ENCODE measurements at places on chromosomes 4 and X.
A peak's percentile ranks its signal among the peaks of the same experiment; 100 is the strongest.

- DNase-seq: no peak
Observed at GRCh38 chr4:184765473-184766340, 31.8 kb upstream of the CENPU start.

DNA sequence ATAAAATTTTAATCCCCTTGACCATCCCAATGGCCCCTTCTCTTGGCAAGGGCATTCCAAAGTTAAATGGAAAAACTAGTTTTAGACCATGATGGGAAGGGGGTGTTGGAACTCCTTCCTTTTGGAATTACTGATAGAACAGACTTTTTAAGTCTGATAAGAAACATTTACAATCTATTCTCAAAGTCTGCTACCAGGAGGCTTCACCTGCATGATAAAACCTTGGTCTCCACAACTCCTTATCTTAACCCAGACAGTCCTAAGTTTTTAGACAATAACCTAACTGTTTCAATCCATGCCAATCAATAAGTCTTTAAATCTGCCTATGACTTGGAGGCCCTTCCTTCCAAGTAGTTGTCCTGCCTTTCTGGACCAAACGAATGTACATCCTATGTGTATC is 63.9 kb upstream of the PGRMC2 start:
- no peak for DNase-seq

GRCh38 chr4:141898346-141898745 is 262.0 kb downstream of the IL15 start:
- no peak for DNase-seq

DNA sequence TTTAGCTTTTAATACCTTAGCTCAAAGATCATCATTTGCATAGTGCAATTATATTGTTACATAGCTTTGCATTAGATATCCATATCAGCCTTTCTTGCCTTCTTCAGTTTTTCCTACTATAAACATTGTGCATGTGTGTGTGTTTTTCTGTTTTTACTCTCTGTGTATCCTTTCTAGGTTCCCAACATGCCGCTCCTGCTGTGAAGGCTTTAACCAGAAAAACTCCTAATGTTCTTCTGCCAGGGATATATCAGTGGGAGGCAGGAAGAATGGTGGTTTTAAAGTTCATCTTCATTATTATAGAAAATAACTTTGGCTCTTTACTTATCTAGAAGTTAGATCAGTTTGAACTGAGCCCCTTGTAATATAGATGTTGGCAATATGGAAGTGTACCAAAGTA is 61.2 kb downstream of the CPE start:
- DNase-seq: no peak

GRCh38 chrX:47854474-47854873 is 17.8 kb downstream of the ZNF81 start:
- DNase-seq: peak; percentile 57

DNA sequence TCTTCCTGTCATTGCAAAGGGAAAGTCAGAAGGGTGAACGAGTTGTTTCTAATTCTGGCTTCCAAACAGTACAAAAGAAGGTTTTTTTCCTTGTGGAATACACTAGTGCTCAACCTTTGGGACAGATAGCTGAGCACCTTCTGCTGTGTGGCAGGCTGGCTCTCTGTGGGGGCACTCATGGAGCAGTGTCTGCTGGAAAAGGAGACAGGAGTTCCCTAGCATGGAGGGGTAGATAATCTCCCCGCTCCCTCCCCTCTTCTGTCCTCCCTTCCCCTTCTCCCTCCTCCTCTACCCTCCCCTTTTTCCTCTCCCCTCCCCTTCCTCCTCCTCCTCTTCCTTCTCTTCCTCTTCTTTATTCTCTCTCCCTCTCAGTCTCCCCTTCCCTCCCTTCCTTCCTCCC is 62.4 kb upstream of the MTM1 start:
- DNase-seq: no peak

- DNase-seq: no peak
Observed at GRCh38 chr4:27132497-27132896, 271.9 kb downstream of the STIM2 start.

DNA sequence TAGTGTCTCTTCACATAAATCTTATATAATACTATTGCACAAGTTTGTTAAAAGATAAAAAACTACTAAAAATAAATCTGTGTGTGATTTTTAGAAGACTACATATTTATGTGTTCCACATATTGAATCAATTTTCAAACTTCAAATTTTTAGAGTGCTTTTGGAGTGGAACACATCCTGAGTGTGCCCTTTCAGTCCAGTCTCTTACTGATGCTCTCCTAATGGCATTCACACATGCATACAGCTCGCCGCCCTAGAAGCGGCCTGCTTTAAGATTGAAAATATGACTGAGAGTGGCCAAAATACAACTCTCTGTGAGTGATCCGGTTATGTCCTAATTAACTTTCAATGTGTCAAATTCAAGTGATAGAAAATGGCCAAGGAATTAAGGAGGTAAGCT is 628.8 kb downstream of the ANKRD50 start:
- DNase-seq: no peak

GRCh38 chrX:150849486-150849885 is 49.0 kb downstream of the CD99L2 start:
- no peak for DNase-seq

DNA sequence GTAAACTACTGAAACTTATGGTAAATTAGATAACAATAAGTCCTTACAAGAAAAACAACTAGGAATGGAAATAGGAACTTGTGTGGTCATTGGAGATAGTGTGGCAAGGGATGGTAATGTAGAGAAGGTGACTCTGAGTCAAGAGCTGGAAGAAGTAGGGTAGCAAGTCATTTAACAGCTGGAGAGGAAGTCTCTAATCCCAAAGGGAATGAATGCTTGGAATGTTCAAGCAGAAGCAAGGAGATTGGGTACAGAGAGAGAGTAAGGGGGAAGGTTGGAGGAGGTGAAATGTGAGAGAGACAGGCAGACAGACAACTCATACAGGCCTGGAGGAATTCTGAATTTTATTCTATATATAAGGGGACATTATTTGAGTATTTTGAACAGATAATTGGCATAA is 260.6 kb upstream of the MAD2L1 start:
- DNase-seq: no peak

- DNase-seq: peak; percentile 61
Observed at GRCh38 chr4:180058691-180059215, 2184.4 kb upstream of the TENM3 start.

DNA sequence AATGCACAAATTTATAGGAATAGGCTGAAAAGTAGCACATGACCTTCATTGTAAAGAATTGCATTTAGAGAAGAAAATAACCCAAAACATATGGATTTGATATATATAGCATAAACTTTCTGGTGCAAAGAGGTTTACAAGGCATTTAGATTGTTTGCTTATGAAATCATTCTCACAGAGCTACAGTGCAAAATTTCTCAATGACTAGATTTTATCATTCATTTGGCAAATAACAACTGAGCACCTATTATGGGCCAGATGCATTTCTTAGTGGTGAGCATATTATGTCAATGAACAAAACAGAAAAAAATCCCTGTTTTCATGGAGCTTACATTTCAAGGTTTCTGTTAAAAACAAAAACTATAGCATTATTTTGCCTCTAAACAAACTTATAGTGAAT is 34.1 kb upstream of the TNIP3 start:
- DNase-seq: no peak

DNA sequence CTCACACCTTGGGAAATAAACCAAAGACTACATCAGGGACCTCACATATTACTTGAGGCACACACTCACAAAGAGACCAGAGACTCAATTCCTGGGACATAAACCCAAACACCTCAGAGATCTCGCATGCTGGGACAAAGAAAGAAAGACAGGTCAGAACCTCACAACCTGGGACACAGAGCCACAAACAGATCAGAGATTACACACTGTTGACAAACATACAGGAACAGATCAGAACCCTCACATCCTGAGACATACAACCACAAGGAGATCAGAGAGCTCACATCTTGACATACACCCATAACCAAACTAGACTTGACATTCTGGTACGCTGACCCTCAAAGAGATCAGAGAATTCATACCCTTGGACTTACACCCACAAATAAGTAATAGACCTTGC is 17.3 kb downstream of the SUV39H1 start:
- no peak for DNase-seq

DNA sequence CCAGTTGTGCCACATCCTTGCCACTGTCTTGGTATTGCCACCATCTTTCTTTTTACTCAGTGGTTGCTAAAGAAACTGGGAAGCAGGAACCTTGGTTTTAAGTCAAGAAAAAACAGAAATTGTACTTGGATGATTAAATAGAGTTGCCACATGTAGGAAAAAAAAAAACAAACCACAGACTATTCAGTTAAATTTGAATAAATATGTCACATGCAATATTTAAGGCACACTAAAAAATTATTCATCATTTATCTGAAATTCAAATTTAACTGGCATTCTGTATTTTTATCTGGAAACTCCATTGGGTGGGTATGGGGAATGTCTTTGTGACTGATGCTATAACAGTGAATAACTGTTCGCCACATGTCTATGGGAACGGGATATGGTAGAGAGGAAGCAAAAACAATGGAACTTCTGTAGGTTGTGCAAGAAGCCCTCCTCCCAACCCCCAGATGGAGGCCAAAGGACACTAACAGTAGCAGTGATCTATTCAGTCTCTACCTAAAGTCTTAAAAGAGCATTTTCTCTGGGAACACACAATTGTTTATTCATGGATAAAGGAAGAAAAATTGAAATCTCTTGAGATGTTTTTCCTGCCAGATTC is 57.0 kb upstream of the PLAC8 start:
- DNase-seq: no peak

GRCh38 chr4:93431371-93431770 is 397.2 kb upstream of the ATOH1 start:
- no peak for DNase-seq

DNA sequence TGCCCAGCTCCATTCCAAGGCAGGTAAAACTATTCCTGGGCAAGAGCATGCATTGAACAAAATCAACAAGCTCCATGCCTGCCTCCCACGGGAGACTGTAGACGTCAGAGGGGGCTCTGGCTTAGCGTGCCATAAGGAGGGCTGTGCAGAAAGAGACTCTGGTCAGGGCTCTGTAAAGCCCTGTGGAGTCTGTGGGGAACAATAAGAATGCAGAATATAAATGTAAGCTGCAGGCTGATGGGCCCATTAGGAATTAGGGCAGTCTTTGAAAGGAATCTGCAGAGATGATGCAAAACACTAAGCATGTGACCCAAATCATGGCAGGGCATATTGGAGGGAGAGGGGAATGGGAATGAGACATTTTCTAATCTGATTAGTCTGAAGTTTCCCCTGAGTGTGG is 170.3 kb downstream of the EFHC2 start:
- no peak for DNase-seq

DNA sequence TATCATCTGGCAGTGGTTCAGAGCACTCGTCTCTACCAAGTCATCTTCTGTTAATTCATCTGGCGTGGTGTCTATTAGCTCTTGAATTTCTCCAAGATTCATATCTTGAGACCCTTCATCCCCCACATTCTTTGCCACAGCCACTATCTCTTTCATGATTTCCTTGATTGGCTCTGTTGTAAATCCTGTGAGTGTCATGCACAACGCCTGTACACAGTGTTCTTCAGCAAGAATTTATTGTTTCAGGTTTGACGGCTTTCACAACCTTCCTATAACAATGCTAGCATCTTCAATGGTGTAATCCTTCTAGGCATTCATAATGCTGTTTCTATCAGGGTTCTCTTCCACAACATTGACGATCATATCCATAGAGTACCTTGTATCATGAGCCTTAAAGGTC is 30.9 kb downstream of the MGST2 start:
- DNase-seq: no peak

- DNase-seq: no peak
Observed at GRCh38 chrX:38458071-38458470, 103.3 kb upstream of the TSPAN7 start.

GRCh38 chr4:156515295-156515694 is 456.3 kb downstream of the PDGFC start:
- DNase-seq: no peak

- DNase-seq: no peak
Observed at GRCh38 chr4:75034523-75034922, 101.6 kb downstream of the PARM1 start.
